ENCODE measurements at places on chromosomes 1 and 21. TPM values are rescaled to one million over a fixed set of nuclear protein-coding genes. Genes with fewer than 3 reads are reported as not detected.

DNA sequence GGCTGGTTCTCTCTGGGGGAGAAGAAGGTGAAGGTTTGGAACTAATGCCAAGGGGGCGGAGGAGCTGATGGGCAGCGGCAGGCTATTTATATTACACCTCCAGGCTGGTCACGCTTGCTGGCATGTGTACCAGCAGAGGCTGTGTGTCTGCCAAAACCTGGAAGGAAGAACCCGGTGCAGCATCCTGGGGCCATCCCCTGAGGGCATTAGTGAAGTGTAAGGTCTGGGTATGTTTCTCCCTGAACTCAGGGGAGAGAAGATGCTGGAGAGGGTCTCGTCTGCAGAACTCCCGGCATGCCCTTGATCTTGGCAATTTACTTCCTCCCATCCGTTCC lies 5.3 kb downstream of the DISP3 start:
- no peak for DNase-seq

GRCh38 chr21:35548904-35549615 lies 500.0 kb upstream of the RUNX1 start:
- DNase-seq: no peak

DNA sequence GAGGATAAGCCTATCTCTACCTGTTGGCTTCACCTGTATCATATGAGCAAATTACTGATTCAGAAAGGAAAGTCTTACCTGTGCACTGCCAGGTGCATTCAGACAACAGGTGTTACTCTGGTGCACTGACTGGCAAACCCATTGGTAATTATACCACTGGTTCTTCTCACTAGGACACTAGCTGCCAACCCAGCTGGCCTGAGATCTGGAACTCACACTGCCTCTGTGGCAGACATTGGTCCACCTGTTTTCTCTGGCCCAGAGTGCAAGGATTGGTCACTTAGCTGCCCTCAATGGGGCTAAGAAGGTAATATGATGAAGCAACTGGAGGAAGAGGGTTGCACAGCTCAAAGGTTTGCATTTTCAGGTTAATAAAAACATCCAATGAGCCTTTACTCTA lies 140.2 kb upstream of the DNAH14 start:
- DNase-seq: no peak

GRCh38 chr1:67722292-67722944 lies 37.4 kb downstream of the GADD45A start:
- no peak for DNase-seq

DNA sequence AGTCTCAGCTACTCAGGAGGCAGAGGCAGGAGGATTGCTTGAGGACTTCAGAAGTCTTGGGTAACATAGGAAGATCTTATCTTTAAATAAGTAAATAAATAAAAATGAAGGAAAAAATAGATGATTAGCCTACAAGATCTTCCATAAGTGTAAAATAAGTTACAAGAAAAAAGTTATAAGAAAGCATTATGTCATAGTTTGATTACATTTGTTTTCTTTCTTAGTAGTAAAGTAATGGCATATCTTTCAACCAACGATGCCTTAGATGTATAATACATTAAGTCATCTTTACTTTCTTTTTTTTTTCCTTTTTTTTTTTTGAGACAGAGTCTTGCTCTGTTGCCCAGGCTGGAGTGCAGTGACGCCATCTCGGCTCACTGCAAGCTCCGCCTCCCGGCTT lies 46.5 kb downstream of the SNRPE start:
- DNase-seq: no peak

GRCh38 chr1:148161053-148161901 lies 9.2 kb upstream of the NBPF11 start:
- no peak for DNase-seq

DNA sequence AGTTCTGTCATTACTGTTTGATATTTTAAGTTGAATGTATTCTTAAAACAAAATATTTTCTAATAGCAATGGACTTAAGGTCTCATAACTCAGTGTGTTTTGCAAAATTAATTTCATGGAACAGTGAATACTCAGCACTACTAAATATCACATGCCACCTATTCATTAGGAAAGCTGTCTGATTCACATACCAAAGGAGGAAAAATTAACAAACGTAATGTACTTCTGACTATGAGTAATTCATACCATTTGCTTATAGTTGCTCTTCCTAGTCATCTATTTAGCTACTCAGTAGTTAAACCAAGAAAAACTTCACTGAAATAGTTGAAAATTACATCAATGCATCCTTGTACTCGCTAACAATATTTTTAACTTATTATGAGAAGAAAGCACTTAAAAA lies 35.2 kb downstream of the TP53BP2 start:
- DNase-seq: no peak

- no peak for DNase-seq
Measured at GRCh38 chr1:245996811-245997210, 510.3 kb downstream of the SMYD3 start.

DNA sequence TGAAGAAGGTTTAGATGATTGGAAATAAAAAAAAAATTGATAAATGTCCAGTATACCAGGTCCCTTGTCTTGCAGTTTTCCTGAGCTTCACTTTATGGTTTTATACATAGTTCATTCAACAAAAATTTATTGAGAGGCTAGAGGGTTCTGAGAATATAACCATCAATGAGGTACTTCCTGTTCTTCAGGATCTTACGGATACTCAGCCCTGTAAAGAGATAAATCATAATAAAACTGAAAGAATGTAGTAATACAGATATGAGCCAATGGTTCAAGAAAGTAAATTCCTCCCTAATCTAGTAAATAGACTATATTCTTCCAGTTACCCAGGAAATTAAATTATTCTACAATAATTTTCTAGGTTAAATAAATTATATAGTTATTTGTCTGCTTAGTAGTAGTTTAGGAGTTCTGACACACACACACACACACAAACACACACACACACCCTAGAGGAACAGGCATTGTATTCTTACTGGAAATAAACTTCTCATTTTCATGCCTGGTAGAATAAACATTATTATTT lies 70.4 kb upstream of the HMCN1 start:
- no peak for DNase-seq

GRCh38 chr1:221308534-221309511 lies 429.6 kb downstream of the HLX start:
- no peak for DNase-seq

- no peak for DNase-seq
Measured at GRCh38 chr21:25637851-25638659, 1.0 kb upstream of the JAM2 start.

The AVPR1B gene
- total RNA-seq: not detected

GRCh38 chr1:109632671-109633346 lies 13.2 kb downstream of the AMPD2 start:
- DNase-seq: no peak

- peak; percentile 99 for DNase-seq
Measured at GRCh38 chr1:203006948-203007871, at the start of gene TMEM183A. TSS of gene TMEM183A (plus strand) at chr1:203007374. CDS start at chr1:203007466, 92 bp downstream.

GRCh38 chr1:53409695-53410094 lies 49.5 kb upstream of the DMRTB1 start:
- no peak for DNase-seq

GRCh38 chr1:226690460-226690982 lies 48.6 kb downstream of the ITPKB start:
- no peak for DNase-seq

GRCh38 chr1:101281751-101282150 lies 44.9 kb downstream of the S1PR1 start:
- no peak for DNase-seq

GRCh38 chr1:12338823-12339222 lies 109.0 kb downstream of the VPS13D start:
- no peak for DNase-seq

The RCSD1 gene
- total RNA-seq: 161 TPM

- DNase-seq: no peak
Measured at GRCh38 chr21:35871906-35872305, 188.4 kb downstream of the SETD4 start.

The PTGER3 gene
- not detected for total RNA-seq

The KLF18 gene
- not detected for total RNA-seq

The PLEKHA6 gene
- total RNA-seq: not detected

- DNase-seq: no peak
Measured at GRCh38 chr1:27967106-27967883, 7.5 kb downstream of the XKR8 start.

DNA sequence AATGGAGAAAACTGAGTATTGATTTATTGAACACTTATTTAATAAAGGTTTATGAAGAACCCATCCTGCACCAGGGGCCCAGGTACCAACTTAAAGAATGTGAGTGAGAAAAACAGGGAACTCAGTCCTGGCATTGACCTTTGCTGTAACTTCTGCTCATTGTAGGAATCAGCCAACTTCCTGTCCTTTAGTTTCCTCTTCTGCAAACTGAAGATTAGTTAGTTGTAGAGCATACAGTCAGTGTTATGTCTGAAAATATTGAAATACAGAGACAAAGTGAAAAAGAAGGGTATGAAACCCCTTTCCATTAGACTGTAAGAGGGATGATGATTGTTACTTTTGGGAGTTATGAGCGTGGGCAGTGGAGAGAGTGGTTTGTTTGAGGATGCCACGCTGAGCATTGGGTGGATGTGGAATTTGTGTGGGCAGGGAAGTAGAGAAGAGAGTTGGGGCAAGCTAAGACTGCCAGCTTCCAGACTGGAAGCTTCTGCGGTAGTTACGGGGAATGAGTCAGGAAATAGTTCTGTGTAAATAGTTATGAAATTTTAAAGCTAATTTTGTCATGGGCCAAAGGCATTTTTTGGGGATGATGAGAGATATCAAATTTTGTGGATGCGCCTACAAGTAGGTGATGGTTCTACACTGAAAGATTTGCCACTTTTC lies 89.2 kb downstream of the GPR88 start:
- no peak for DNase-seq

- DNase-seq: no peak
Measured at GRCh38 chr21:44018127-44018526, 6.0 kb downstream of the TRAPPC10 start.

The CD84 gene
- total RNA-seq: 28.8 TPM

GRCh38 chr1:214538496-214538895 lies 12.9 kb downstream of the PTPN14 start:
- DNase-seq: no peak

GRCh38 chr1:188719735-188720134 lies 1757.9 kb downstream of the BRINP3 start:
- peak; percentile 12 for DNase-seq

DNA sequence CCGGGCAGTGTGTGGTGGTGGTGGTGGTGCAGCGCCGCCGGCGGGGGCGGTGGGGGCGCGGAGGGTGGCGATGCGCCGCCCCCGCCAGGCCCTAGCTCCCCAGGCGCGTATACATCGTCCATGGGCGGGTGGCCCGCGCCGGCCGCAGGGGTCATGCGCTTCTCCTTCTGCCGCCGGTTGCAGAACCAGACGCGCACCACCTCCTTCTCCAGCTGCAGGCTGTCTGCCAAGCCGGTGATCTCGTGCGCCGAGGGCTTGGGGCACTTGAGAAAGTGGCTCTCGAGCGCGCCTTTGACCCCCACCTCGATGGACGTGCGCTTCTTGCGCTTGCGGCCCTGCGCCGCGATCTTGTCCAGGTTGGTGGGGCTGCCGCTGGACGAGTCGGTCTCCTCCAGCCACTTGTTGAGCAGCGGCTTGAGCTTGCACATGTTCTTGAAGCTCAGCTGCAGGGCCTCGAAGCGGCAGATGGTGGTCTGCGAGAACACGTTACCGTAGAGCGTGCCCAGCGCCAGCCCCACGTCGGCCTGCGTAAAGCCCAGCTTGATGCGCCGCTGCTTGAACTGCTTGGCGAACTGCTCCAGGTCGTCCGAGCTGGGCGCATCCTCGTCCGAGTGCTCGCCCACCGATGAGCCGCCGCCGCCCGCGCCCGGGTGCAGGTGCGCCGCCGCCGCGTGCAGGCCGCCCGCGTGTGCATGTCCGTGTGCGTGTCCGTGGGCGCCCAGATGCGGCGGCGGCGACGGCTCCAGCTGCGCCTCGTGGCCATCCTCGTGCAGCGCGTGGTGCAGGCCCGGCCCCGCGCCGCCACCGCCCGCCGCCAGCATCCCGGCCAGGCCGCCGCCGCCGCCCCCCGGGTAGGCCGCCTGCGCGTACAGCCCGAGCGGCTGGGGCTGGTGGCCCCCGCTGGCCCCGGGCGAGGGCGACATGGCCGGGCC lies 926 bp downstream of the POU3F1 start:
- DNase-seq: no peak

GRCh38 chr1:229897501-229897900 lies 169.5 kb upstream of the GALNT2 start:
- DNase-seq: no peak

The LELP1 gene
- not detected for total RNA-seq

DNA sequence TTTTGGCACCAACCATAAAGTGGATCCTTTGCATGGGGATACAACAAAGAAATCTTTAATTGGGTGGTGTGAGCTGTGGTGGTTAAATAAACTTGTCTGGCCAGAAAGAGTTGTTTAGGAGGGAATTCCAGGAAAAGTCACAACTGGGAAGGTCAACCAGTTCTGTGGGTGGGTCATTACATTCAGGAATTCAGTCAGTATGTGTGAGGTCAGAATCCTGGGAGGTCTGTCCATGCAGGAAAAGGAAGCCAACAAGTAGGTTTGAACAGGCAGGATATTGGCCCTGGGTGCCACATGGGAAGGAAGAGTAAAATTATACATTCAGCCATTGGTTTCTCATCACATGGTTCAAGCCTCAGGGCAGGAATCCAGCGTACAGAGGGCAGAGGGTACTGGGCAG lies 162.3 kb upstream of the ADAMTS5 start:
- DNase-seq: no peak

The SELE gene
- not detected for total RNA-seq
